ENCODE measurements at places on chromosomes 6 and 20.

GRCh38 chr6:161273274-161273751 is 548 bp downstream of the AGPAT4 start:
- DNase-seq: no peak

- DNase-seq: no peak
These were observed 304.0 kb downstream of the QKI start for GRCh38 chr6:163718537-163718936.

DNA sequence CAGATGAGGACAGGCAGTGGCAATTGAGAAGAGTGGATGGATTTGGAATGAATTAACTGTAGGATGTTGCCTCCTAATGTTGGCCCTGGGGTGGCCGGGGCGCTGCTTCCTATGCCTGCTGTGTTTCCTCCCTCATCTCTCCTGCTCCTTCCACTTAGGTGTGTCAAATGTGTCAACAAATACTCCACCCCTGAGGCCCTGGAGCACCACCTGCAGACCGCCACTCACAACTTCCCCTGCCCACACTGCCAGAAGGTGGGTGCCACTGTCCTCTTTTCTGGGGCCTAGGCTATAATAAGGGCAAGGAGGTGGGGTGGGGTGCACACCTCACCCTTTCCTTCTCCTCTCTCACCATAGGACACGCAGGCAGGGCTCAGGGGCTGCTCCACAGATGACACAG is 30.0 kb upstream of the CHMP4B start:
- DNase-seq: no peak

DNA sequence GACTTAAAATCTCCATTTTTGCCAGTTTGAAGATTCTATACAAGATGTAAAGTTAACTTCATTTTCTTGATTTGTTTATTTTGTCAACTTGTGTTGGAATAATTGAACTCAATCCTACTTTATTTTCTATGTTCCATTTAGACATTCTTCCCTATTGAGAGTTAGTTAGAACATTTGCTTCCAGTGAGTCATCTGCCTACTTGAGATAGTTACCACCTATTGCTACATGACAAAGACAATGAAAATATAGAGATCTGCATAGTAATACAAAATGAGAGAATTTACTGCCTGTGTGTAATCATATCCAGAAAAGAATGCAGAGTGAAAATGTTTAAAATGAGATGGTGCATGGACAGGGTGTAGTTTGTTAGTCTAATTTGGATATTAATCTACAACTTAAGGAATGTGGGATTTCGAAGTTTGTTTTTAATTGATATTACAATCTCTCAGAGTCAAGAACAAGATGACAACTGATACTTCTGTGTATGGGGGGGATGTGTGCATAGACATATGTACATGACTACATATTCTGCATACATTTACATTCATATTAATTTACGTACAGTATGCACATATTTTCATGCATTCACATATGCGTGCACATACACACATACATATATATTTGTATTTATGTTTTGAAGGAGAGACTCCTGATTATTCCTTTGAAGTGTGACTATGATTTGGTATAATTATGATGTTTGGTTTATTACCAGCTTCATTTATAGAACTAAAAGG is 420.1 kb downstream of the NKAIN2 start:
- DNase-seq: no peak

DNA sequence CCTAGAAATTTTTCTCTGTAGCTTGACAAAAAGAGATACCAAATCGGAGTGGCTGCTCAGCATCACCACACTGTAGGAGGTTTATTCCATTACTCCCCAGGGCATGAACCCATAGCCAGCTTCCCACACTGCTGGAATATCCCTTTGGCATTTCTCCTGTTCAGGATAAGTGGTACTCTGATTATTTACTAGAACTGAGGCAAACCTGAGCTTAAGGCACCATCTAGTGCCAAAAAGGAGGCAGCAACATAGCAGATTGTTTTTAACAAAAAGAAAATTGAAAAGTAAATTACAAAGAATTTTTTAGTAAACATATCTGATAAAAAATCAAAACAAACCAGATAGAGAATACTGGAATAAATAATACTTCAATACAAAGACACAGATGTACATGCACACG is 181.7 kb downstream of the WDR27 start:
- DNase-seq: no peak

- DNase-seq: no peak
These were observed 142.1 kb upstream of the SULF2 start for GRCh38 chr20:47927385-47927851.

DNA sequence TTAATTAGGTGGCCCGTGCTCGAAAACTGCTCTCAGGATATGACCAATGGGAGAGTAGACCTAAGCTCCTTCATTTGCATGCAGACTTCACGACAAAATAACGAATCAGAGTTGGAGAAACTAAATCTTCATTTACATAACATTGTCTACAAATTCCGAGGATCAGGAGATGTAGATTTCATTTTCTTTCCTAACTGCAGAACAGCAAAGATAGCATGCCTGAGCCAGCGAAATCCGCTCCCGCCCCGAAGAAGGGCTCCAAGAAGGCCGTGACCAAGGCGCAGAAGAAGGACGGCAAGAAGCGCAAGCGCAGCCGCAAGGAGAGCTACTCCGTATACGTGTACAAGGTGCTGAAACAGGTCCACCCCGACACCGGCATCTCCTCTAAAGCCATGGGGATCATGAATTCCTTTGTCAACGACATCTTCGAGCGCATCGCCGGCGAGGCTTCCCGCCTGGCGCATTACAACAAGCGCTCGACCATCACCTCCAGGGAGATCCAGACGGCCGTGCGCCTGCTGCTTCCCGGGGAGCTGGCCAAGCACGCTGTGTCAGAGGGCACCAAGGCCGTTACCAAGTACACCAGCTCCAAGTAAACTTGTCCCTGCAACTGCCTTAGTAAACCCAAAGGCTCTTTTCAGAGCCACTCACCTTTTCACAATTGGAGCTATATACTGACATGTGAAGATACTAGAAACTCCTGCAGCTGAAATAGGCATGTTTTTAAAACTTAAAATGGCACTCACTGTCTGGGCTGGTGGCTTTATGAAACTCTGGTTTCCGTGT is 96.5 kb downstream of the HFE start:
- DNase-seq: peak; percentile 92

DNA sequence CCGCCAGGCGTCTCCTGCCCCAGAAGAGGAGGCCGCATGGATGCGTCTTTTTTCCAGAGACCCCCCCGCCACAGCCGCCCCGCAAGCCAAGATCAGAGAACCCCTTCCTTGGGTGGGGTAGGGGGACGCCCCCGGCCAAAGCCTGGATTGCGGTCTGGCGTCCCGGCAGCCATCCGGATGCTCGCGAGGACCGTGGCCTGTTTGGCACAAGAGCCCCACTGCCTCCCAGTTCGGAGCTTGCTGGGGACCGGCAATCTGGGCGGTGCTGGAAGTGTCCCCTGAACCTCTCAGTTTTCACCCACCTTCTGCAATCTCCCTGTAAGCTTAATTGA is 924 bp downstream of the FAM162B start:
- DNase-seq: no peak

DNA sequence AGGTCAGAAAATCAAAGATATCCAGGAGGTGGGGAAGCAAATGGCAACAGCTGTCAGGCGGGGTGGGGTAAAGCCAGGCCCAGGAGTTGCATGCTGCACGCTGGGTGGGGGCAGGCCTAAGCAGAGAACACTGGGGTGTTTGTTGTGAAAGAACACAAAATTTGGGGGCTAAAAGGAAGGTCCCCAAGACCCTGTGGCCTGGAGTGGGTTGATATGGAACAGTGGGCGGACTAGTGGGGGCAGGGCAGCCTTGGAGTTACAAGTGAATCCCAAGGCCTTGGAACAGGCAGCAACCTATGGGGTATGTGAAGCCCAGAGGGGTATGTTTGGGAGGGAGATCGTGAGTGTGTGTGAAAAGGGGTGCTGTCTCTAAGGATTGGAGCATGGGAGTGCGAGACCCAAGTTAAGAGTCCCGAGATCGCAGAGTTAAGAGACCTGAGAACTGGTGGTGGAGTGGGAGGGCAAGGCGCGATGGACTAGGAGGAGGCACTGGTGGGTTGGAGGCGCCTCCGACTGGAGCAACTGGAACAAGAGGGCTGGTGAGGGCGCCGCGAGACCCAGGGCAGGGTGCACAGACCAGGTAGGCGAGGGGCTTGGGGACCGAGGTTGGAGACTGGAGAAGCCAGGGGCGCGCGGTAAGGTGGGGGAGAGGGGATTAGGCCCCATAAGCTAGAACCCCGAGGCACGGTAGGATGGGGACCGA is 658 bp downstream of the CUL7 start:
- DNase-seq: no peak

GRCh38 chr6:111771094-111771432 is 102.2 kb downstream of the FYN start:
- DNase-seq: no peak

- no peak for DNase-seq
These were observed 588.6 kb upstream of the MANEA start for GRCh38 chr6:94988701-94989100.

DNA sequence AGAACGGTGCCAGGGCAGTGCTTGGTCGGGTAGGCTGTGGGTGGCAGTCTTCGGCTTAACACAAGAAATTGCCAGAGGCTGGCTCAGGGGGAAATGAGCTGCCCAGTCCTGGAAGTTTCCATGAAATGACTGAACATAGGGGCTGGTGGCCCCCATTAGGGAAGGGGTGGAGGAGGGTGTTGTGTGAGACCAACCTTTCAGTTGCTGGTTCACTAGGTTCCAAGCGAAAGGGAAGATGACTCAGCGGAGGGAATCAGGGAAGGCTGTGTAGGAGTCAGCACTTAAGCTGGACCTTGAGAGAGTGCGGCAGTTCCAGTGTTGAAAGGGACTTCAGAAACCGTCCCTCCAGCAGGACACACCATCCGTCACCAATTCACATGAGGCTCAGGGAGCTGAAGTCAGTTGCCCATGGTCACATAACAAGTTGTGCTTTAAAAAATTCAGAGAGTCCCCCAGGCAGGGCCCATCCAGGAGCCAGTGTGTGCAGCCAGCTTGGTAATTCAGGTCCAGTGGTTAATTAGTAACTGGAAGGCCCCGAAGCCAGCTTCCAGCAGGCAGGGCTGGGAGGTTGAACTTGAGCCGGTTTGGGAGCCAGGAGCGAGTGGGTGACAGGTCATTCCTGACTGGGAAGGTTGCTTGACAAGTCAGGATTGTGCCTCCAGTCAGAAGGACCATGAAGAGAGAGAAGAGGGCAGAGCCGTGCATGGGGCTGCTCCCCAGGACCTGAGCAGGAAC is at the start of gene SGK2:
SGK2 (plus strand) TSS at position 616 of the 735 bp plus-strand sequence. CDS start 7,469 bp downstream, outside the sequence.
- no peak for DNase-seq

DNA sequence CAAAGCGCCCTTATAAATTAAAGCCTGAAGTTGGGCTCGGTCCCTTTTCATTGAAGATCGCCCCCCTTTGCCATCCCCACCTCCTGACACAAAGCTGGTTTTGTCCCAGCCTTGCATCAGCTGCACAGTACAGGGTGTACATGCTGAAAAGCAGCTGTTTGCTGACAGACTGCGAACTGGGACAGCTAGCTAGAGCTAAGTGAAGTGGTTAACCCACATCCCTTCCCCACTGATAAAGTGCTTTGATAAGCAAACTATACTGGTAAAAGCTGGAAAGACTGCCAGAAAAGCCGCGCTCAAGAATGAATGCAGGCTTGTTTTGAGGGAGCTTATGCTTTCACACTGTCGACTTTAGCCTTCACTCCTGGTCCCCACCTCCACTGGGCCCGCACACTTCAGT is 207.3 kb downstream of the GMDS start:
- DNase-seq: no peak

GRCh38 chr6:26187981-26188635 is 100.9 kb downstream of the HFE start:
- DNase-seq: no peak

- DNase-seq: no peak
These were observed 311.4 kb downstream of the CLIC5 start for GRCh38 chr6:45704056-45704800.

- DNase-seq: no peak
These were observed 139.2 kb upstream of the MMS22L start for GRCh38 chr6:97422171-97422570.

DNA sequence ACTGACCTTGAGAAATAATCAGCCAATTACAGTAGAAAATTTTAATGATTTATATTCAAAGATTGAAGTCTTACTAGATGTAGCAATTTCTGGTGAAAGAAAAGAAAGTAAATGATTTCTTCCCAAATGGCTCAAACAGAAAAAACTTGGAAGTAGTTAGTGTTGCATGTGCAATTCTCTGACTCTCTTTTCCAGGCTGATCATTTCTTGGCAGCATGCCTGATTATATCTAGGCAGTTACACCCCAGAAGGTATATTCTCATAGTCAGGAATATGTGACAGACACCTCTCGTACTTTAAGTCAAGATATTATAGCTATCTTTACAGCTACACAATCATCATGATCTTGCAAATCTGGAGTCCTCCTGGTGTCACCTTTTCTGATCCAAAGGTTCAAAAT is 122.9 kb downstream of the PDE7B start:
- DNase-seq: no peak

DNA sequence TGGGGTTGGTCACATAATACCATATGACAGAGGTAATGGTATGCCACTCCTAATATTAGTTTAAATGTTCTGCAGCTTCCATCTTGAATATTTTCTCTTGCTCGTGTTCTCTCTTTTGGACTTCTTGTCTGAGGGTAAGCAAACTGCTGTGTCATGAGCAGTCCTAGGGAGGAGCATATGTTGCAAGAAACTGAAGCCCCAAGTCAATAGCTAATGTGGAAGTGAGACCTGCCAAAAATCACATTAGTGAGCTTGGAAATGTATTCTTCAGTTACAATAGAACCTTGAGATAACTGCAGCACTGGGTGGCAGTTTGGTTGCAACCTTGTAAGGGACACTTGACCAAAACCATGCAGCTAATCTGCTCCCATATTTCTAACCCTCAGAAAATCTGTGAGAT is 178.2 kb upstream of the IMPG1 start:
- no peak for DNase-seq

DNA sequence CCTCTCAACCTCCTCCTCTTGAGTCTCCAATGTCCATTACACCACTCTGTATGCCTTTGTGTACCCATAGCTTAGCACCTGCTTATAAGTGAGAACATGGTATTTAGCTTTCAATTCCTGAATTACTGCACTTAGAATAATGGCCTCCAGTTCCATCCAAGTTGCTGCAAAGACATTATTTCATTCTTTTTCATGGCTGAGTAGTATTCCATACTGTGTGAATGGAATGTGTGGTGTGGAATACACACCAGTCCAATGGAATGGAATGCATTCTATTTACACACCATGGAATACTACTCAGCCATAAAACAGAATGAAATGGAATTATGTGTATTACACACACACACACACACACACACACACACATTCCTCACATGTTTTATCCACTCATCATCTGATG is 116.1 kb downstream of the BACH2 start:
- no peak for DNase-seq

GRCh38 chr6:6492675-6493074 is 95.8 kb upstream of the LY86 start:
- no peak for DNase-seq

All from lower leg skin (tissue), 4 donors.